ENCODE measurements at places on chromosomes 2 and 18. TPM values are rescaled to one million over a fixed set of nuclear protein-coding genes. Genes with fewer than 3 reads are reported as not detected.

IMPA2 gene
- polyA plus RNA-seq = 17.9 TPM

IL1B gene
- 2.5 TPM for polyA plus RNA-seq

ST8SIA3 gene
- not detected for polyA plus RNA-seq

MRPL19 gene
- 33.1 TPM for polyA plus RNA-seq

CAVIN2 gene
- 61.0 TPM for polyA plus RNA-seq

ECEL1 gene
- 0.61 TPM for polyA plus RNA-seq

CRYGC gene
- not detected for polyA plus RNA-seq

TANC1 gene
- 26.0 TPM for polyA plus RNA-seq

VWC2L gene
- not detected for polyA plus RNA-seq

LYG2 gene
- not detected for polyA plus RNA-seq

CEBPZ gene
- 36.2 TPM for polyA plus RNA-seq

XRCC5 gene
- 162 TPM for polyA plus RNA-seq

LMAN2L gene
- polyA plus RNA-seq = 25.5 TPM

CYP1B1 gene
- 4.3 TPM for polyA plus RNA-seq
